ENCODE measurements at places on chromosomes 2 and 18.

DNA sequence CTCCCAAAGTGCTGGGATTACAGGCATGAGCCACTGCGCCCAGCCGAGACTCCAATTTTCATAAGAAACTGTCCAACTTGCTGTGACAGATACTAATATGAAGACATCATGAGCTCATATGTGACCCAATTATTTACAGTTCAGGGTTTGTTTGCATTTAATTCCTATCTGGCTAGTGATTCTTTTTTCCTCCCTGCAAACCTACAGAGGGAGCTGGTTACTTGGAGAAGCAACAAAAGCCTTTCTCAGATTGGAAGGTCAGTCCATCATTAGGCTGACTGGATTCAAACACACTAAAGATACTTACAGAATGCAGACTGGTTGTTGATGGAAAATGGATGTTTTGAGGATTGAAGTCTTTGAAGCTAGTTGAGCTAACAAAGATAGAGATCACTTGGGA, 176.4 kb downstream of the ANKRD44 start:
- no peak for DNase-seq

- no peak for DNase-seq
Observed at GRCh38 chr2:216776066-216776850, 80.9 kb upstream of the IGFBP5 start.

DNA sequence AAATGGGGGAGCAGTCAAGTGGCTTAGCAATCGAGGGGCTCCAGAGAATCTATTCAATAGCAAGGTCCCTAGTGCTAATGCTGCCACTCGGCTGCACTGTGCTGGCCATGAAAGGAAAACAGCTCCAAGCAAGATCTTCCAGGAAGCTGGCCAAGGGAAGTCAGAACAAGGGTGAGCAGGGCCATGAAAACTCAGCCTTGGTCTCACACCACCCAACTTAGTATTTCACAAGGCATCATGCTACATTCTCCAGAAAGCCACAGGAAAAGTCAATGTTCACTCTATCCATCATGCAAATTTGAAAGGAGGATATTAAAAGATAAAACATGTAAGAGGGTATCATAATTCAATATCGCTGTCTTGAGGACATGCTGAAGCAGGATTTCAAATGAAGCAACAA, 35.7 kb downstream of the NRP2 start:
- no peak for DNase-seq

- DNase-seq: no peak
Observed at GRCh38 chr2:205169012-205169411, 513.3 kb upstream of the NRP2 start.

DNA sequence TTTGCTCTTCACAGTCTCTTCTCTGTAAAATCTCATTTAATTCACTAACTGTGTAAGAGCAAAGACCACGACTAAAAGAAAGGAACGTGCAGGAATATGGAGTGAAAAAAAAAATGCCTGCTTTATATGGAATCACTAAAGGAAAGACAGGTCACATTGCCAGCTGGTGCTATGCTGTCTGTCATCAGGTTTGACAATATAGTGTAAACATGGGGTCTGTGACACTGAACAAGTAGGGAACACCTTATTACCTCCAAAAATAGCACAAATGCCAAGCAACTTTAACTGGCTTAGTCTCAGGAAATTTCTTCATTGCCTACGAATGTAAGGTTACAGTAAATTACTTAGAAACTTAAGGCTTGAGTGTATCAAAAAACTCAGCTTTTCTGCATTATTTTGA, 364.5 kb upstream of the LINC00305 start:
- DNase-seq: no peak

DNA sequence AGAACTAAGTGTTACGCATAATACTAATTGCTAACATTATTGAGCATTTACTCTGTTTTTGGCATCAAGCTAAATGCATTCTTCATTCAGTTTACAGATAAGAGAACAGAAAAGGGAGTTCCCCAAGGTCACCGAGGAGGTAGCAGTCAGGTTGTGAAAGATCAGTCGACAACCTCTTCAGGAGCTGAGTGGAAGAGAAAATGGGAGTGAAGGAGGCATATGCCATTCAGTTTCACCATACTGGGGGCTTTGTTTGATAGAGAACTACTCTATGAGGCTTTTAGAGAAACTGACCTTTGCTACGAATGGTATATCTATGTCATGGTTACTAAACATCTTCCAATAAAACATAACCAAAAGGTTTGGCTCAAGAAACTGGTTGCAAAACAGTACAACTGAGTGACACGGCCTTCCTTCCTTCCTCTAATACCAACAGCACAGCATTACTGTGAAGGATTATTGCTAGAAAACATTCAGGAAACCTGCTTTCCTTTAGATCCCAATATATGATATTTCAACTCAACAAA, 112.1 kb downstream of the RBMS1 start:
- DNase-seq: no peak

- no peak for DNase-seq
Observed at GRCh38 chr2:50613161-50613560, 418.8 kb downstream of the NRXN1 start.

DNA sequence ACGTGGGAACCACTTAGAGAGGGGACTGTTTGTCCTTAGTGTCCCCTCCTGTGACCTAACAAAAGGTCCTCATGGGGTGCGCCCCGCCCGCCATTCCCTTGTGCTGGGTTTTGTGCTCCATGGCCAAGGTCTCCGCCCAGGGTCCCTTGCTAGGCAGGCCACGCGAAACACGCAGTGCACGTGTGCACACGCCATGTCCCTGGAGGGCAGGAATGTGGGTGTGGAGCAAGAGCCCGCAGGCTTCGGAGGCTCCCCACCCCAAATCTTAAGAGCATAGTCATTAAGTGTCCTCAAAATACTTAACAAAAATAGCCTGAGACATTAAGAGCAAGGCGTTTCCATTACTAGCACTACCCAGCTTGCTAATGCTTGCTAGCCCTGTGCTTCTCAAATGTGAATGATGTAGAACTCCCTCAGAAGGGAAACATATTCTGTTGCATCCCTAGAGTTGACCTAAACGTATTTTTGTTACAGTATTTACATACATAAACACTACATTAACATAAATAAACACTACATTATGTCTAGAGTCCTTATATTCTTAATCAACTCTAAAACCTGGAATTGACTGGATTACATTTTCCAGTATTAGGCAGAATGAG, 117.6 kb upstream of the APCDD1 start:
- no peak for DNase-seq

DNA sequence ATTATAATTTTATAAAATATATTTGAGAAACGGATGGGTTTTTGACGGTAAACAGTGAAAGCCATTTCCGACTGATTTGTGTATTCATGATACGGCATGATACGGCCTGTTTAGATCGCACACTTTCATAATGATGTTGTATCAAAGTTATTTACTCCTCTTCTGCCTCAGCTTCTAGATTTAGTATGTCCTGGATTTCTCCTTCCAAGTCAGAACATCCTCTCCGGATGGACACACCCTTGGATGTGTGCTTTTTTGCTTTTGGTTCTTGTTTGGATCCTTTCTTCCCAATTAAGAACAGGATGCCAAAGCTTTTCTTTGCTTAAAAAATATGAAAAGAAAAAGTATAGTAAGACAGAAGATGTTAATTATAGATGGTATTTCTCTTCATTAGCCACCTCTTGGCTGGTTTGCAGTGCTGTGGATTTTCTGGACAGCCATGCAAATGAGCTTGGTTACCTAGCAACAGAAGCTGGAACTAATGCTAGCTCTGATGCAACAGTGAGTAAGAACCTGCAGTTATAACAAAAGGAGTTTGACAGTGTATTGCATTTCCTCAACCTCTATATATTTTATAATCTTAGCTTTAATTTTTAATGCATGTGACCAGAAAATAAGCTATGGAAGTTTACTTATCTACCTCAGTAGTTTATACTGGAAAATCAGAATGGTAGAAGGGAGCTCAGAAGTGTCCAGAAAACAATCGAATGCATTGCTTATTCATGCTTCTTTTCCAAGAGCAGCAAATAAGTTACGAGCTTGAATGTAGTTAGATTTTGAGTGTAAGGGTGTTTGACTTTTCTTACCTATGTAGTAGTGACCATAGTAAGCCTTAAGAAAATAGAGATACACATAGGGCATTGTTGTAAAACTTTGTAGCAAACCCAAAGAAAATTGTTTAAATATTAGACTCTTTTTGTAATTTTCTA, 27.9 kb downstream of the RMND5A start:
- DNase-seq: no peak

DNA sequence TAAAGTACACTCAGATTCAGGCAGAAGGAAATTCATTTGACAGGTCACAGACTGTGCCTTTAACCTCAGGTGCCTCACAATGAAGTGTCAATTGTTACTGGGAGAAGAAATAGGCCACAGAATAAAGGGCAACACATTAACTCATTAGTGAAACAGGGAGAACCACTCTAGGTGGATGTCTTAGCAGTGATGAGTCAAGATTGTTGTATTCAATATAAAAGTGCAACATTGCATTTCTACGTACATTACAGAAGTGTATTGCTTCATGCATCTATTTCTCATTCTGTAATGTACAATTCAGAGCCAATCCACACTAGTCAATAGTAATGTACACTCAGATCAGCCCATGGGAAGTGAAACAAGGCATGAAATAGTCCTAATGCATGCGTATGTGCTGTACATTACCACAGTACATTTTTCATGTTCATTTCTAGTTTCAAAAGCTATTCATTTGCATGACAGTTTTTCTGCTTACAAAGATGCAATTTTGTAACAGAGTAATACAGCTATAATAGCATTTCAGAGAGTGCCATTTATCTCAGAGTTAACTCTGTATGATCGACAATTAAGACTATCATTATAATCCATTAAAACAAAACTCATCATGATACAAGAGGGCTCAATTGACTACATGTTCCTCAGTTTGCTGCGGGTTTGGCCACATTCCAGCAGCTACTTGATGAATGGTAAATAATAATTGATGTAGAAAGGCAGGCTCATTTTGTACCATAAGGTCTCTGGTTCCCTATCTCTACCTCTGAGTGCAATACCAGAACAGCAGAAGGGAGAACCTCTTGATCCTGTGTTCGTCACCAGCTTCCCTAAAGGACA, 12.2 kb upstream of the ARL5A start:
- DNase-seq: no peak

Measured in activated T-helper 1 cell treated with anti-CD3 and anti-CD28 coated beads, Interleukin-2, amount 50 U/mL, for 16 hours (primary cell).